ENCODE measurements at places on chromosomes 4 and X.
A peak's percentile ranks its signal among the peaks of the same experiment; 100 is the strongest.

- DNase-seq: no peak
These were observed 414.2 kb upstream of the DIPK2B start for GRCh38 chrX:45614853-45615252.

GRCh38 chr4:187128222-187128621 is 404.6 kb upstream of the FAT1 start:
- no peak for DNase-seq

DNA sequence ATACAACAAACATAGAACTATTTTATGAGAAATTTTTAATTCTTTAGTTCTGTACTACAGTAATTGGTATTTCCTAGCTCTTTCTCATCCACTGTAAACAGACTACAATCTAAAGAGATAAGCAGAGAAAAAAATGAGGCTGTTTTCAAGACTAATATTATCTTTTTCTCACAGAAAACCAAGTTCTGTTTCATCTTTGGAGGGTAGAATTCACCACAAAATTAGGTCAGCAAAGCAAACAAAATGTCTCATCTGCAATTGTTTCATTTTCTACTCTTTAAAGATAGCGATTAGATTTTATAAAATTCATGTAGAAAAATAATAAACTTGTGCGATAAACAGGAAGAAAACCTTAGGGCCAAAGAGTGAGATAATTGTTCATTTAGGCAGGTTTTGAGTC is 10.8 kb downstream of the APOO start:
- no peak for DNase-seq

DNA sequence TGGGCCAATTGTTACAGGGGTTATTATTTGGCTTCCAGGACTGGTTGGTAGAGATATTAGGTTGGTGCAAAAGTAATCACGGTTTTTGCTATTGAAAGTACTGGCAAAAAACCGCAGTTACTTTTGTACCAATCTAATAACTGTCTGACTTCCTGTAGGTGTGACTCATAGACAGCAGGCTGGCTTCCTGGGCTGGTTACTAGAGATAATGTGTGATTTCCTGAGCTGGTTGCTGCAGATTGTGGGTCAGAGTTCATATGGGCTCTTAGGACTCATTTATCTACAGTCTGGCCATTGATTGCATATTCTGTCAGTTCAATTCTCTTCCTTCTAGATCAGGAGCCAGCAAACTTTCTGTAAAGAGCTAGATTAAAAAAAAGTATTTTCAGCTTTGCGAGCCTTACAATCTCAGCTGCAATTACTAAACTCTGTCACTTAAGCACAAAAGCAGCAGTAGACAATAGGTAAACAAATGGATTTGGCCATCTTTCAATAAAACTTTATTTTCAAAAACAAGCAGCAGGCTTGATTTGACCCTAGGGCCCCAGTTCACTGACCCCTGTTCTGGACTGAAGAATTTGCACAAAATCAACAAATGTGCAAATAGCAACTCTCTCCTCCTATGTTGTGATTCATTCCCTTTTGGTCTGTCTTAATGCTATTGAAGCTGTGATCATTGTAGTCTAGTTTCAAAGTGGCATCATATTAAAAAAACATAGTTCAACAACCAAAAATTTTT is 50.8 kb upstream of the BOD1L1 start:
- no peak for DNase-seq

DNA sequence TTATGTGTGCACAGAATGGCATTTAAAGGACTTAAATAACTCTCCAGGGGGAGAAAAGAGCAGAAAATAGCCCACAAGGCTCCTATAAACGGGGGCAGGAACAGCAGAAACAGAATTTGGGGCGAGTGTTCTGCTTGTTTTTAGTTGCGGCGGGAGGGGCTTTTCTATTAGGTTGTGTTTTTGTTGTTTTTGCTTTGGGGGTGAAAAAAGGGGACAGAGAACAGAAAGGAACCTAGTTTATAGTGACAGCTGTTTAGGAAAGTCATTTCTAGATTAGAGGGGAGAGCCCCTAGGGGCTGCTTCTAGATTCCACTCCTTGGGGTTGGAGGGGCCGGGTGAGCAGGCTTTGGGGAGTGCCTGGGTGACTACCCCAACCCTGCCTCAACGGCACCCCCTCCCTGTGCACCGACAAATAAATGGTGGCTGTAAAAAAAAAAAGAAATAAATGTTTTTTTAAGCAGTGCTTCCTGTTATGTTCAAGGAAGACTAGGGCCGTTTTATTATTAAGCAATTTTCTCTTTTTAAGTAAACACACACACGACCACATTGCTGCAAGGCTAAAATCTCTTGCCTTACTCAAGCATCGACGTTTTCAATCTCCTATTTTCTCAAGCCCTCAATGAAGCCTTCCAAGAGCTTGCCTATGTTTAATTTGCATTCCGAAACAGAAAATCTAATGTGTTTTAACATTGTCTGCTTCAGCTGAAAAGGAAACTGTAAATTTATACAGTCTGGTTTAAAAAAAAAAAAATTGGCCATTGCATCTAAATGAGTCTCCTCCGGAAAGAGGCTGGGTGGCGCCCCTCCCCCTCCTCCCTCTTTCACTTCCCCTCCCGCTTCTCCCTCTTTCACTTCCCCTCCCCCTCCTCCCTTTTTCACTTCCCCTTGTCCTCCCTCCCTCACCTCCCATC is 123.3 kb upstream of the TBL1X start:
- peak; percentile 42 for DNase-seq

DNA sequence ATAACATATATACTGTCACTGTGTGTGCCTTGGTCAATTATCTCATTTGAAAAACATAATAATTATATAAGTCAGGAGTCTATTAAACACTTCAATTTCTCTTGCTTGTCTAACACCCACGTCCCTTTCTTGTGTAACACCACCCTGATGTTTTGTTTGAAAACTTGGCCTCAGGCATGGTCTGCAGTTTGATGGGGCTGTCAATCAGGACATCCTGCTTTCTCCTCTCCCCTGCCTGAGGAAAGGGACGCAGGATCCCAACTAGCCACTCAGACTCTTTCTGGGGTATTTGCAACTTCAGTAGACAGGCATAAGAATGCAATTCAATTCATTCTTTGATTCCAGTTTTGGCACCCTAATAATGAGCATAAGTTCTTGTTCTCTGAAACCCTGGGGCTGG is 48.8 kb downstream of the DKK2 start:
- no peak for DNase-seq

DNA sequence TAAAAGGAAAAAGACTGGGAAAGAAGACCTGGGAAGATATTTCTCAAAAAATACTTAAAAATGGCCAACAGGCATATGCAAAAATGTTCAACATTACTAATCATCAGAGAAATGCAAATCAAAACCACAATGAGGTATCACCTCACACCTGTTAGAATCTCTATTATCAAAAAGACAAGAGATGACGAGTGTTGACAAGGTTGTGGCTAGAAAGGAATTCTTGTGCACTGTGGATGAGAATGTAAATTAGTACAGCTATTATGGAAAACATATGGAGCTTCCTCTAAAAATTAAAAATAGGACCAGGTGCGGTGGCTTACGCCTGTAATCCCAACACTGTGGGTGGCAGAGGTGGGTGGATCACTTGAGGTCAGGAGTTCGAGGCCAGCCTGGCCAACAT is 50.0 kb downstream of the C4orf46 start:
- DNase-seq: no peak

DNA sequence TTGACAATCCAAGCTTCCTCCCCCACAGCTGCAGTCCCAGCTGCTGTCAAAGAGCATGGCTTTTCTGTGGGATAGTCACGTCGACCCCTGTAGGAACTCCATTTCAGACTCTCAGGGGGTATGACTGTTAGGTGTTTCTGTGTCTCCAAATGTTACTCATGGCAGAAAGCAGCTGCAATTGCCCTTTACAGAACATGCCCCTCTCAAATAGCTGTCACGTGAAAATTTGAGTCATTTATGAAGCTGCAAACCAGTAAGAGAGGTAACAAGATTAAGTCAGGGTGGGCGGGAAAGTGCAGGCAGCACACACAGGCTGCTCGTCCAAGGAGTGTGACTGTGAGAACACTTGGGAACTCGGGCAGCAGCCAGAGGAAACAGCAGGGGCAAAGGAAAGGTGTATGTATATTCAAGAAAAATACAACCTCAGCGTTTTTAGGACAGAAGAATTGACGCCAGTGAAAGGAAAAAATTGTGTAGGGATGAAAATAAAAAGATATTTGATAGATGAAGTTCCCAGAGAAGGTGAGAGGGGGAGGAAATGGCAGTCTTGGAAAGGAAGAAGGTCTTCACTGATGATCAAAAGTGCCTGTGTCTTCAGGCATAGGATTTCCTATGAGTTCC is 66.5 kb upstream of the TMEM184C start:
- DNase-seq: no peak

- no peak for DNase-seq
These were observed 2.6 kb downstream of the SLC25A31 start for GRCh38 chr4:127732623-127733328.
